Cardiac fibroblast (primary cell): ENCODE measurements at places on chromosomes 4 and X.

DNA sequence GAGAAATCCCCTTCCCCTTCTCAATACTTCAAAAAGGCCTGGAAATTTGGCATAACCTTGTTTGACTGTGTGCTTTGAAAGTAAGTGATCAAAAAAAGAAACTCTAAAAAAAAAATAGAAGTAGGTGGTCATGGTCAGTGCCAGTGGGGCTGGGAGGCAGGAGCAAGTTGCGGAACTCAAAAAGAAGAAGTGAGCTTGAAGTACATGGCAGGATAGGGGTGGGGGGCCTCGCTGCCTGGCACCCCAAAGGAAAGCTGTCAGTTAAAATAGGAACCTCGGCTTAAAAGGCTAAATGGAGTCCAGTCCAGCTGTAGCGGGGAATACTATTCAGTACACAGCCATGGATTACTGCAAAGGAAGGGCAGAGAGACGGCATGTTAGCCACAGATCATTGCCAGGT lies 12.2 kb upstream of the NKRF start:
- DNase-seq, result no peak

- DNase-seq, result no peak
Measured at GRCh38 chr4:39157520-39157919, 24.8 kb upstream of the WDR19 start.

DNA sequence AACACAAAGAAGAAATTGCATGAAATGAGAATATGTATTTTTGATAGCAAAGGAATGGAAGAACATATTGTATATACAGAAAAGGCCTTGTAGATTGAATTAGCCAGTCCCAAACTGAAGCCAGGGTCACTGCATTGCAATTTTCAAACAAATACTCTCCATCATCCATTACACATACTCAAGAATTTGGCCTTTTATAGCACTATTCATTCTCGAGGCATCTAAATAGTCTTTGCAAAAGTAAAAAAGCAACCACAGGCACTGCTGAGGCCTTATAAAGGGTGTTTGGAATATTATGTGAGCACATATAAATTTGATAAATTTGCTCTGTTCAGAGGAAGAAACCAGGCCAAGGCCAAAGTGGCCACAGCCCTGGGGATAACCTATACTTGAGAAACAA lies 123.0 kb downstream of the ZNF827 start:
- no peak for DNase-seq

DNA sequence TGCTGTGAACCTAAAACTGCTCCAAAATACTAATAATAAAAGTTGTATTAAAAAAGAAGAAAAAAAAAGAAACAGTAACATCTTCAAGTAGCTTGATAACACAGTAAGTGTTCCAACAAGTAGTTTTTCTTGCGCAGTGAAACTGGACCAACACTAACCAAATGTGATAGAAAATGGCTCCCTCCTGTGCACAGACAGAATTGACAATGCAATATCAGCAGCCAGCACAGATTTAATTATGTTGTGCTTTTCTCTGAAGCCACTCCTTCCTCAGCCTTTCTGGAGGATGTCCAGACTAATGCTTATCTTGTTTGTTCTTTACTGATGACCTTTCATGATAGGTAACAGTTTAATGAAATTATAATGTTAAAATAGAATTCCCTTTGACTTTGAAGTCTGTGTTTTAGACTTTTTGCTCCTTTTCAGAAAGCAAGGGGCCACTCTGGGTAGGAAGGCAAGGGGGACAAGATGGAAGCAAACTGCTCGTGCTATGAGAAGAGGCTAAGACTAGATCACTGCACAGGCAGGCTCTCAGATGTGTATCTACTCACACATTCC lies 147.1 kb upstream of the RPL34 start:
- DNase-seq, result no peak

- no peak for DNase-seq
Measured at GRCh38 chr4:158588777-158589176, 67.1 kb downstream of the RXFP1 start.

- no peak for DNase-seq
Measured at GRCh38 chrX:19790829-19791228, 96.6 kb downstream of the SH3KBP1 start.

DNA sequence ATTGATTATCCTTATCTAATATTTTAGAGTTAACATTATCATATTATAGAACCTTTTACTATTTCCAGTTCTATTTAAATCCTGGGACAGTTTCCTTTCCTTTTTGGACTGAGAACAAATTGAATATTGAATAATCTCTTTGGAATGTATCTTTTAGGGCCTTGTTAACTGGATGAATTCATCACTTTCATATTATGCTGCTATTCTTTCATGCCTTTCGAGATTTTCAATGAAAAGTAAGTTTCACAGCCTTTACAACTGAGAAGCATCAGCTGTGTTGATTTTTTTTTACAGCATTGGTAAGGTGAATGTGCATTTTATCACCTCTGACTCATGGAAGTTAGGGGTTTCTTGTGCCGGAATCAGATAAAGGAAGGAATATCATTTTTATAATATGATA lies 39.6 kb downstream of the PDLIM5 start:
- DNase-seq, result peak; percentile 37

GRCh38 chrX:9271789-9272525 lies 192.9 kb upstream of the TBL1X start:
- DNase-seq, result no peak
